ENCODE measurements at places on chromosomes 4 and X. TPM values are rescaled to one million over a fixed set of nuclear protein-coding genes. Genes with fewer than 3 reads are reported as not detected.

- no peak for DNase-seq
Measured at GRCh38 chrX:12973561-12974304, 1.2 kb upstream of the TMSB4X start.

GRCh38 chr4:3832536-3833220 is 66.5 kb downstream of the ADRA2C start:
- DNase-seq = no peak

GRCh38 chr4:168411318-168412150 is 68.8 kb downstream of the DDX60L start:
- DNase-seq = no peak

CYBB gene
- not detected for total RNA-seq

CPLX1 gene
- total RNA-seq = 3.5 TPM

DNA sequence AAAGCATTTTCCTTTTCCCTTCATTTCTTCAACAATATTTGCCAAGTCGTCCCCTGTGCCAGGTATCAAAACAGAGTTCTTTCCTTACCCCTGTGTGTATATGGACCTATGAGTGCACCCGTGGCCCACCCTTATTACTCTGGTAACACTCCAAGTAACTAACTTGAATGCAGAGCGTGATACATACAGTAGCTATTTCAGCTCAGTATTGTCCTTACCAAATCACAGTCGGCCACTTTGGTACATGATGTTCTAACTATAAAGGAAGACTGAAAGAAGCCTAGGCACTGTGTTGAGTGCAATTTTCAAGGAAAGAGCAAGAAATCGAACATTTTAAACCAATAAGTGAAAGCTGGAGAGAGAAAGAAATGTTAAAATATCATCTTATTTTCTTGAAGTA is 88.4 kb downstream of the ARX start:
- no peak for DNase-seq

PGRMC1 gene
- 40.8 TPM for total RNA-seq

Measured in MCF 10A (cell line).